ENCODE measurements at places on chromosomes 6 and 20.

- DNase-seq = no peak
Observed at GRCh38 chr20:61524951-61525666, 273.0 kb downstream of the CDH4 start.

DNA sequence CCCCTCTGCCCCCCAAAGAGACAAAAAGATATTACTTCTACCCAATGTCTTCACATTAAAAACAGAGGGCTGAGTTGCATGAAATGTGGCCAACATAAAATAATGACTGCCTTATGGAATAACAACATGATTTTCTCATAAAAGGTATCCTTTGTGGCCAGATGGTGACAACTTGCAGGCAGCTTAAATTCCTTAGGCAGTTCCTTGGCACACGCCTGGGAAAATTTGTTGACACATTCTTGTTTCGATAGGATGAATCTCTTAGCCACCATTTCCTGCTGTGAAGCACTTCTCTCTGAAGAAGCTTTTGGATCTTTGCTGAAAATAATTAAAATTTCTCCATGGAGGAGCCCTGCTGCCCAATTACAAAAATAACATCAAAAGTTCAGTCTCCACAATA, 109.0 kb upstream of the COL21A1 start:
- DNase-seq = no peak

DNA sequence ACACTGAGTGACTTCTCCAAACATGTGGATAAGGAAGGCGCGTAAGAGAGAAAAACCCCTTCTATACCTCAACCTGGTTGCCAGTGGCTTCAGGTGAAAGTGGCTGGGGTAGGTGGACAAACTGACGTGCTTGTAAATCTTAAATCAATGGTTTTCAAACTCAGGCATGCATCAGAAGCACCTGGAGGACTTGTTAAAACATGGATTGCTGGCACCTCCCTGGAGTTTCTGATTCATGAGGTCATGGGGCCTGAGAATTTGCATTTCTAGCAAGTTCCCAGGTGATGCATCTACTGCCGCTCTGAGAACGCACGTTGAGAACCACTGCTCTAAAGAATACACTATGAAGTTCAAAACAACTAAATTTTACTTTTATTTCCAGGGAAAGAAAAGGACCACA, 31.9 kb upstream of the TAB2 start:
- DNase-seq = no peak

DNA sequence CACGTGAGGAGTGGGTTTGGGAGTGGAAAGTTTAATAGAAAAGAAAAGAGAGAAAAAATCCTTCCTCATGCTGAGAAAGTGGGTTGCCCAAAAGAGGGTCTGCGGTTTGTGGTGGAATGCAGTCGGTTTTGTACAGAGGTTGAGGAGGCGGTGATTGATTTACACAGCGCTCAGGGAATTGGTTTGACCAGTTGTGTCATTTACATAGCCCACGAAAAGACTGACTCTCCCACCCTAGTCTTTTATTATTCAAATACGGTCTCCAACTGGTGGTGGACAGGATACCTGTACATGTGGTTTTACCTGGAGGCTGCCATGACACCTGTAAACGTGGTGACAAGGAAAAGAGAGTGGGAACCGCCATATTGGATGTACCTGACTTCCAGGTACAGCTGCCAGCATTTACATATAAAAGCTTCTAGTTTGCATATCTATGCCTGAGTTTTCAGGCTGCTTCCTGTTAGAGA, 42.1 kb downstream of the HLA-DPB1 start:
- DNase-seq = no peak

DNA sequence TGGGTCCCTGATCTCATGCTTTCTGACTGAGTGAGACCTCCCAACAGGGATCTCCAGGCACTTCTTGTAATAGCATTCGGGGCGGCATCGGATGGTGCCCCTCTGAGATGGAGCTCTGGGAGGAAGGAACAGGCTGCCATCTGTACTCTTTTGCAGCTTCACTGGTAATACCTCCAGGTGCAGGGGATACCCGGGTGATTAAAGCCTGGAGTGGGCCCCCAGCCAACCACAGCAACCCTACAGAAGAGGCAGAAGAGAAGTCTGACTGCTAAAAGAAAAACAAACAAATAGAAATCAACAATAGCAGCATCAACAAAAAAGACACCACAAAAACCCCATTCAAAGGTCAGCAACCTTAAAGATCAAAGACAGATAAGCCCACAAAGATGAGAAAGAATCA, 19.1 kb upstream of the PGK2 start:
- no peak for DNase-seq

DNA sequence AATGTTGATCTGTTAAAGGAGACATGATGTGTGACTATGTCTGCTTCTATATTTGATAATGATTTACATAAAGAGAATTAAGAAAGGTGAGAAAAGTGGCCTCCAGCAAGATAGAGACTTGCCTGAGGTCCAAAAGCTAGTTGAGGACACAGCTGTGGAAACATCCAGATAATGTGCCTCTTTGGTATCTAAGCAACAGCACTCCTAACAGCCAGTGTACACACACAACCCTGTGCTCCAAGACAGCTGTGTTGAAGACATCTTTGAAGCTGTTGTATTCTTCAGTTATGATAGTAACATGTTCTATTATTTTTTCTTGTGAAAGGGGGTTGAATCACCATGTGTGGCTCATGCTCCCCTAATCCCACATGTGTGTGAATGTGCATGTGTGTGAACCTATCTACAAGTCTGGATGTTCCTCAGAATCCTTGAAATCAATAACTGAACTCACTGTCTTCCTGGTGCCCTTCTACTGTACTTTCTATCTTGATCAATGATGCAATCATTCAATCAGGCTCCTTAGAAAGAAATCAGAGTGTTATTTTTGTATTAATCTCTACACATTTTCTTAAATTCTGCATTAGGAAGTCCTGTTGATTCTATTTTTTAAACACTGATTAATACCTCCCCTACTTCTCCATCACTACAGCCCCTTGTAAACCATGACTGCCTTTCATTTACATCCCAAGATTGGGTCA, 116.7 kb upstream of the SSTR4 start:
- no peak for DNase-seq

GRCh38 chr6:125273965-125274364, 27.8 kb downstream of the HDDC2 start:
- DNase-seq = no peak

DNA sequence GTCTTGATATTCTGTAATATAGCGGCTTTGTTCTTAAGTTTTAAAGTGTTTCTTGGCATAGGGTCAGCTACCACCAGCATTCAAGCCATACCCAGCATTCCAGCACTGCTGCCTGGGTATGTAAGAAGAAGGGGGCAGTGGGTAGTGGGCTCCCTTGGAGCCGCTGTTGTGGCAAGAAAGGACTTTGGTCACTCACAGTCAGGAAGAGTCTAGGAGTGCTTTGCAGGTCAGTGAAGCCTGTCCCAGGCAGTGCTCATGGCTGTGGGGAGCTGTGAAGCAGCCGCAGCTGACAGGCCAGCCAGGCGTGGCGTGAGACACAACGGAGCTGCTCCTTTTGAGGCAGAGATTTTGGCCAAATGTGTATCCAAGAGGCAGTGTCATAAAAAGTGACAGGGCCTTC, 512.0 kb downstream of the CDKAL1 start:
- DNase-seq = no peak

DNA sequence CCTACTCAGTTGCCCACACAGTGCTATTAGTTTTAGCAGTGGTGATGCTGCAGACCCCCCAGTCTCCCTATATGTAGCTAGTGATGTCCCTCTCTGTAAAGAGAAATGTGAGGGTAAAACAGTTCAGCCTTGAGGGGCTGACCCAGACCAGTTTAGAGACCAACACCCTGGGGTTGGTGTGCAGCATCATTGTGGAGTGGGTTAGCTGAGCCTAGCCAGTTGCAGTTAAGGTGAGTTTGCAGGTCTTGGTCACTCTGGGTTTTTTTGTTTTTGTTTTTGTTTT, 401 bp upstream of the B3GALT4 start:
- DNase-seq = no peak

GRCh38 chr20:24895431-24895830, 53.6 kb upstream of the CST7 start:
- DNase-seq = no peak

DNA sequence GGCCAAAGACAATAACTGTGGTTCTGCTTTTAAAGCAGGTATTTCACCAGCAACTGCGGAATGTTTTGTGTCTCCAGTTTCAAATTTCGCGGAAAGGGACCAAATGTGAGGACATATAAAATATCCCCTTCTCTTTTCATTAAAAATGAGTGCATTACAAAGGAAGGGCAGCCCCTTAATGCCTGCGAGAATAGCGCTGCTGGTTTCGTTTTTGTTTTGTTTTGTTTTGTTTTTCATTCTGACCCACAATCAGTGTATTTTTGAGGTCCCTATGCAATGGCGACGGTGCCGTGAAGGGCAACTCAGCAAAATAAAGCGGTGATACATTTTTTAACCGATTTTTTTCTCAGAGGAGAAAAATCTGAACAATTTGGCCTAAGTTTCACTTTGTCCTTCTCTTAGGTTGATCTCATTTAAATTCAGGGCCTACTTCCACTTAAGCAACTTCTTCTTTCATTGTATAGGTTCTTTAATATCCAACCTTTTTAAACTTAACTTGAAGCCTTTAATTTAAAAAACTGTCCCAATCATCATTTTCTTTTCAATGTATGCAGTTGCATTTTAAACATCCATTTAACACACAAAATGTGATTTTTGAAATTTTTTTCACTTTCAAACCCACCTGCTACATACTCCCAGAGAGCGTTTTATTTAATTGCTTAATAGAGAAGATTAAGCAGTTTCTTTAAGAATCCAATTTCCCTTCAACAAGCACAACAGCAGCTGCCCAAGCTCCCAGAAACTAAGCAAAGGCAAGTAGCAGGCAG, 2.9 kb upstream of the HIVEP2 start:
- no peak for DNase-seq

- no peak for DNase-seq
Observed at GRCh38 chr6:151015101-151015700, 149.7 kb downstream of the MTHFD1L start.

DNA sequence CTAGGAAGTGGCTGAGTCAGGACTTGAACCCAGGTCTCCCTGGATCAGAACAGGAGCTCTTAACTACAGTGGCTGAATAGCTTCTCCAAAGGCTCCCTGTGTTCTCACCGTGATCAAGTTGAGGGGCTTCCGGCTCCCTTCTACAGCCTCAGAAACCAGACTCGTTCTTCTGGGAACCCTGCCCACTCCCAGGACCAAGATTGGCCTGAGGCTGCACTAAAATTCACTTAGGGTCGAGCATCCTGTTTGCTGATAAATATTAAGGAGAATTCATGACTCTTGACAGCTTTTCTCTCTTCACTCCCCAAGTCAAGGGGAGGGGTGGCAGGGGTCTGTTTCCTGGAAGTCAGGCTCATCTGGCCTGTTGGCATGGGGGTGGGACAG, 44.6 kb upstream of the TTPAL start:
- no peak for DNase-seq

GRCh38 chr6:30360139-30360538, 15.2 kb downstream of the RPP21 start:
- DNase-seq = no peak

DNA sequence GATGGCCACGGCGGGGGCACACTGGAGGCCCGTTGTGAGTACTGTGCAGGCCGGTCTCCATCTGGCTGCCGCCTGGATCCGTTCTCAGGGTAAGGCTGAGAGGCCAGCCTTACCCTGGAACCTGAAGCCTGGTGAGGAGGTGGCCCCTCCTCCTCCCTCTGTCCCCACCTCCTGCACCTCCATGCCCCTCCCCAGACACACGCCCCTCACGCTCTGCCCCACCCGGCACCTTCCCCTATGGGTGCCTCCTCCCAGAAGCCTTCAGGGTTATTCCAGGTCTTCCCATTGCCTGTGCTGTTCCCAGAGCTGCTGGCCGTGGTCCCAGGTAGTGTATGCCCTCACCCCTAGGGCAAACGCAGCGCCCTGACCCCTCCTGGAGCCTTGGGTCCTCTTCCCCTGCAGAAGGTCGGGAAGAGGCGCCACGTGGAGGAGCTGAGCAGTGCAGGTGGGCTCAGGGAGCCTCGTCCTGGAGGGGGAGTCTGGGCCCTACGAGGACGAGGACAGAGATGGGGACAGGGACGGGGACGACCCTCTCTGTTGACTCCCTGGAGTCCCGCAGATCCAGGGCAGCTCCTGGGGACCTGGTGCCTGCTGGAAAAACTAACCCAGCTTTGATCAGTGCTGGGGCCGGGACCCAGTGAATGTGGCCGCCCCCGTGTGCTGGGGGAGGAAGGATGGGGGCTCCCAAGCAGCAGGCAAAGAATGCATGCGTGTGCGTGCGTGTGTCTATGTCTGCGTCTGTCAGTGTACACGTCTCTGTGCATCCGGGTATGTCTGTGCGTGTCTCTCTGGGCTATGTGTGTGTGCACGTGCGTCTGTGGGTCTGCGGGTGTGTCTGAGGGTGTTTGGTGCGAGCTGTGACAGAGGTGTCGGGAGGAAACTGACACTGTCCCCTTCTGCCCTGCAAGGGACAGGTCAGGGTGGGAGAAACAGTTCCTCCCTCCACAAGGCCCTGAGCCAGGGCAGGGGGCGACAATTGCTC, 8.2 kb upstream of the HRH3 start:
- no peak for DNase-seq

- DNase-seq = no peak
Observed at GRCh38 chr20:43034981-43035724, 154.6 kb downstream of the PTPRT start.

DNA sequence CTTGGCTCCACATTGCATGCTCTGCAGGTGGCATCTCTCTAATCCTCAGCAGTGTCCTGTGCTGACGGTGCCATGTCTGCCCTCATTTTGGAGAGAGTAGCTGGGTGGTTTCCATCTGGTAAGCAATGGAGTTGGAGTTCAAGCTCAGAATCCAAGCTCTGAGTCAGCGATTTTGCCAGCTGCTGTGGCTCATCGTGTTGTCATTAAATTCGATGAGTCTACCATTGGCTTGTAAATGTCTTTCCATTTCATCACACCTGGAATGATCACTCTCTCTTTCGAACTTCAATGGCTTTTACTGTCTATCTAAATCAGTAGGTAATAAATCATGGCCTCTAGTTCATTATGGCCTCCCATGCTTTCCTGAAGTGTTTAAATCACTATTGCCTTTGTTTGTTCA, 378.5 kb upstream of the TSHZ2 start:
- no peak for DNase-seq

GRCh38 chr6:85419046-85419759, 30.7 kb upstream of the NT5E start:
- no peak for DNase-seq

DNA sequence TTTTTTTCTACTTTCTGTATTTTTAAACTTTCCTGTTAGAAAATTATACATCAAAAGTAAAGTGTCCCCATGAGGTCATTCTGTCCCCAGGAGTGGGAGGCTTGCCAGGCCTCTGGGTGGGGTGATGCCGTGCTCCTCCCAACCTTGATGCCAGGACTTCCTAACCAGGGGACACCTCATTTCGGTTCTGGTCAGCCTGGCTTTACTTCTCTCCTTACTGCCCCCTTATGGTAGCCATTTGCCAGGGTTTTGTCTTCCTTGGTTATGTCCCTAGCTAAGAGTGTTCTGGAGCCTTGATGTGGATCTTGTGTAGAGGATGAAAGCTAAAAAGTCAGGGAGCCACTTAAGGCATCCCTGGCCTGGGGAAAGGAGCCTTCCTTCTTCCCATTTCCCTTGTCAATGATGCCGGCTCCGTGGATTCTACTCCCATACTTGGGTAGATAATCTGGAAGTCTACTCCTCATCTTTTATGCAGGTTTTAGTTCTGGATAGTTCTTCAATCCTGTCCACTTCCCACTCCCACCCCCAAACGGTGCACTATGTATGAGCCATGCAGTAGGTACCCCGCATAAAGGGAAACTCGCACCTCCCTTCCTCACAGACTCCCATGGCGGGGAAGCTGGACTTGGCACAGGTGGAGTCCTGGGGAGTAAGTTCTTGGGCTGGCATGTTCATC, 164.1 kb upstream of the SALL4 start:
- no peak for DNase-seq

All from stimulated activated CD8-positive, alpha-beta memory T cell treated with anti-CD3 and anti-CD28 coated beads, Interleukin-4, amount 100 ng/mL, for 1 hour (primary cell).